ENCODE measurements at places on chromosomes 16 and 17.

GRCh38 chr17:82301916-82302567 lies 15.4 kb downstream of the CD7 start:
- ATAC-seq: no peak

DNA sequence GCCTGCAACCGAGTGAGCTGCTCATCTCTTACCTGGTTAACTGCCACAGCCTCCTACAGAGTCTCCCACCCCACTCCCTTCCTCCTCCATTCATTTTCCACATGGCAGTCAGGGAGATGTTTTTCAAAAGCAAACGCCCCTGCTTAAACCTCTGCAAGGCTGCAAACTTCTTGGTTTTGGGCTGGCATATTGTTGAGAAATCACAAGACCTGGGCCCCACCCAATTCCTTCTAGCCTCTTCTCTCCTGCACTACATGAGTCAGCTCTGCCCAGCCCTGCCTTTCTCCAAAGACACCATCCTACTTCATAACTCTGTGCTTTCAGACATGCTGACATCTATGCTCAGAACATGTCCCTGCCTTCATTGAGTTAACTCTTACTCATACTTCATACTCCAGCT lies 136.1 kb downstream of the SPACA3 start:
- no peak for ATAC-seq

DNA sequence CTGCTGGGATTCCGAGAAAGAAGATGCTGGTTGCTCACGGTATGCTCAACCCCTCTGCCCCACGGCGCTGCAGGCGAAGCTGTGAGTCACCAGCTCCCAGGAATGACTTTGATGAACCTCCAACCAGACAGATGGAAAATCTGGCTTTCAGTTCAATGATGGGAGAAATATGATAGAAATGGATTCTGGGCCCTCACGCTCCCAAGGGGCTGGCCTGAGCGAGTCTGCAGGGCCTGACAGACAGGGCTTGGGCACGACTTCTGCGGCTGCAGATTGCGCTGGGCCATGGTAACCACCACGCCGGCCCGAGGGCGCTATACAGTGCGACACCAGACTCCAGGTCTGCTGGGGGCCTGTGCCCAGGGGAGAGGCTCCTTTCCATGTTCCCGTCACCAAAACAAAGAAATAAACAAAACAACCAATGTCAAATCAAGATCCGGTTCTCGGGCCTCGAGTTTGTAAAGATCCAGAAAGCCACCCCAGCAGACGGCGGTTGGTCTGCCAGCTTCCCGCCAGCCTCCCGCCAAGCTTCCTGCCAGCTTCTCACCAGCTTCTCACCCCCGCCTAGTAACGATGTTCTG lies 11.1 kb upstream of the ABR start:
- no peak for ATAC-seq

DNA sequence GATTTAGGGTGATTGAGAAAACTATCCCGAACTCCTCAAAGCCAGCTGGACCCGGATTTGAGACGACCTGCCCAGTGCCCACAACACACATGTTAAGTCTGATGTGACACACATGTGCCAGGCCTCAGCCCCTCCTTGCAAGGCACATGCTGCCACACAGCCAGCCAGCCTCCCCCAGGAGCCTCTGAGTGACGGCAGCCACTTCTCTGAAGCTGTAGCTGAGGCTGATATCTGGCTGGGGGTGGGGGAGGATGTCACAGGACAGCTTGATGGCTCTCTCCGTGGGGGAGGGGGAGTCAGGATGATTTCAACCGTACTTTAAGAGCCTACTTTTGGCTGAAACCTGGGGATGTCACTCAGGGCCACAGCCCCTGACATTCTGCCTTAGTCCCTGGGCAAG lies 40.9 kb downstream of the SRCIN1 start:
- ATAC-seq: no peak

GRCh38 chr17:61396586-61397085 lies 3.0 kb upstream of the TBX2 start:
- no peak for ATAC-seq
